ENCODE measurements at places on chromosomes 5 and 9.
A peak's percentile ranks its signal among the peaks of the same experiment; 100 is the strongest.

- DNase-seq = no peak
Observed at GRCh38 chr9:87556821-87557220, 59.2 kb downstream of the DAPK1 start.

GRCh38 chr9:71895117-71895516 lies 15.9 kb downstream of the ABHD17B start:
- no peak for DNase-seq

GRCh38 chr5:71767661-71768060 lies 48.6 kb downstream of the CARTPT start:
- no peak for DNase-seq

- peak; percentile 59 for DNase-seq
Observed at GRCh38 chr5:177498013-177498787, 796 bp upstream of the PDLIM7 start.

- DNase-seq = no peak
Observed at GRCh38 chr9:8362250-8362649, 562.7 kb upstream of the DMAC1 start.

GRCh38 chr9:93422977-93423616 lies 28.4 kb upstream of the FAM120A start:
- no peak for DNase-seq

- no peak for DNase-seq
Observed at GRCh38 chr5:99072846-99073245, 144.0 kb upstream of the CHD1 start.

GRCh38 chr5:172707285-172708182 lies 63.5 kb downstream of the DUSP1 start:
- DNase-seq = peak; percentile 80

DNA sequence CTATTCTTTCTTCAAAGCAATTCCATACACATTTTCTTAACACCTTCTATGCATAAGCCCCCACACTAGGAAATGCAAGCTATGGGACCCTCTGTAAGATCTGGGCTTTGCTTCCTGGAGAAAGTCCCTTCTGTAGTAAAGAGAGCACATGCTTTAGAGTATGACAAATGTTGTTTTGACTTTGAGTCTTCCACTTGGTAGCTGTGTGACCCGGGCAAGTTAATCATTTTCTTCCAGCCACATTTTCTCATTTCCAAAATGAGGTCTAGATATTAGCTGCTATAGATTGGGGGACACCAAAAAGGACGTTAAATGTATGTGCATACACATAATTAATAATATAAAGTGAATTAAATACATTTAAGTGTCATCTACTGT lies 334.0 kb downstream of the NFIB start:
- no peak for DNase-seq

GRCh38 chr5:75078027-75078426 lies 25.7 kb upstream of the GCNT4 start:
- no peak for DNase-seq

- no peak for DNase-seq
Observed at GRCh38 chr5:158487664-158488063, 612.1 kb downstream of the EBF1 start.

DNA sequence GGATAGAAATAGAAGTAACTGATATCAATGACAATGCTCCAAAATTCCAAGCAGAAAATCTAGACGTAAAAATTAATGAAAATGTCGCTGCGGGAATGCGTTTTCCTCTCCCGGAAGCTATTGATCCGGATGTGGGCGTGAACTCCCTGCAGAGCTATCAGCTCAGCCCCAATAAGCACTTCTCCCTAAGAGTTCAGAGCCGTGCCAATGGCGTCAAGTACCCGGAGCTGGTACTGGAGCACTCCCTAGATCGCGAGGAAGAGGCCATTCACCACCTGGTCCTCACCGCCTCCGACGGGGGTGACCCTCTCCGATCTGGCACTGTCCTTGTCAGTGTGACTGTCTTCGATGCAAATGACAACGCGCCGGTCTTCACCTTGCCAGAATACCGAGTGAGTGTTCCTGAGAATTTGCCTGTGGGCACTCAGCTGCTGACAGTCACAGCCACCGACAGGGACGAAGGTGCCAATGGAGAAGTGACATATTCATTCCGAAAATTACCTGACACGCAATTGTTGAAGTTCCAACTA lies 818 bp downstream of the PCDHGA10 start:
- no peak for DNase-seq

DNA sequence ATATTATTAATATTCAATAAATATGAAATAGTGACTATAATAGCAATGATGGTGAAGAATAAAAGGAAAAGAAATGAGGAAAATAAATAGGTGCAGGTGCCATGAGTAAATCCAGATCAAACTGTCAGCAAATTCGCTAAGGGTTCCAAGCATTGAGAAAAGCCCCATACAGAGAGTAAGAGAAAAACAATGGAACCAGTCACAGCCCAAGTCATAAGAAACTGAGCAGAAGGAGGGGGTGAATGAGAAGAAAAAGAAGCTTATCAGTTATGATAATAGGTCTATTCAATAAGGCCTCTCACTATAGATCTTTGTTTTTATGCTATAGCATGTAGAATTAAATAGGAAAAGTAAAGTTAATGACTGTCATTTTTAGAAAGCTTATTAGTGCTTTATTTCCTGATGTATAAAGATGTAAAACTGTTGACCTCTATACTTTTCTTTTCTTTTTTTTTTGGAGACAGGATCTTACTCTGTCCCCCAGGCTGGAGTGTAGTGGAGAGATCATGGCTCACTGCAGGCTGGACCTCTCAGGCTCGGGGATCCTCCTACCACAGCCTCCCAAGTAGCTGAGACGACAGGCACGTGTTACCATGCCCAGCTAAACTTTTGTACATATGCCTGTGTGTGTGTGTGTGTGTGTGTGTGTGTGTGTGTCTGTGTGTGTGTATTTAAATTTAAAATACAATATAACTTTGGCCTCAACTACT lies 72.4 kb downstream of the FYB1 start:
- DNase-seq = no peak

DNA sequence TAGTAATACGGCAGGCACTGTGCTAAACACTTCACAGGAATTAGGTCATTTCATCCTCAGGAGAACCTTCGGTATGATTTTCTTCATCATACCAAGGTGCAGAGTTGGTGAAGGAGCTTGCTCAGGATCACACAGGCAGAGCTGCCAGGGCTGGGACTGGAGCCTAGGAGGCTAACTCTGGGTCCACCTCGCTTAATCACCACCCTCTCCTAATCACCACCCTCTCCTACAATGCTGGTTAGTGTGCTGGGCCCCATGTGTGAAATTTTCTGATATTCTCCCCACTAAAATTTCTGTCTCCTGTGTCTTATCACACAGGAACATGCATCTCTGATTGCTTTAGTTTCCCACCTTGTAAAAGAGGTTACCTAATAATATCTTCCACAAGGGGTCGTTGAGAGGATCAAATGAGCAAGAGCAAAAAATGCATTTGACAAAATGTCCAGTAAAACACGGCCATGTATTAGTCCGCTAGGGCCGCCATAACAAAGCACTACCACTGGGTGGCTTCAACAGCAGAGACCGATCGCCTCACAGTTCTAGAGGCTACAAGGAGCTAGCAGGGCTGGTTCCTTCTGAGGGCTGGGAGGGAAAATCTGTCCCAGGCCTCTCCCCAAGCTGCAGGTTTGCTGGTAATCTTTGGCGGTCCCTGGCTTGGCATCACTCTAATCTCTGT lies 128.2 kb upstream of the NFIB start:
- no peak for DNase-seq

- DNase-seq = peak; percentile 92
Observed at GRCh38 chr5:448061-448765, 5.2 kb downstream of the EXOC3 start.

DNA sequence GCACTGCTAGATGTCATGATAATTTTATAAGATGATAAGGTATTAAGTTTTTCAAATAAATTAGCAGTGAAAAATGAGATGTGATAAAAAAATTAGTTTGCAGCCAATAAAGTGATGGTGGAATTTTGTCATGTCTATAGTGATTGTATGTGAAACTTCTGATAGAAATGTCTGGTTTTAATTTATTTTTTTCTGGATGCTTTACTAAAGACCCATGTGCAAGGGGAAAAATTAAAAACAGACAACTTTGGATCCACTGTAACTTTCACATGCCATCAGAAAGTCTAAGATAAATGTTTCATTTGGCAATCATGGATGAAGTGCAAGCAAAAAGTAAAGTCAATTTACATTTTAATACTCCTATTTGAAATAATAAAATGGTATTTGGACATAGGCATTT lies 4.4 kb upstream of the NDUFS4 start:
- DNase-seq = no peak

GRCh38 chr9:137198902-137199283 lies 1.6 kb downstream of the TPRN start:
- DNase-seq = no peak

GRCh38 chr9:126692041-126692758 lies 78.5 kb downstream of the LMX1B start:
- DNase-seq = peak; percentile 24

- DNase-seq = no peak
Observed at GRCh38 chr9:122572456-122572855, 10.7 kb downstream of the OR1L8 start.

- no peak for DNase-seq
Observed at GRCh38 chr9:68932458-68932857, 81.5 kb downstream of the PRKACG start.

GRCh38 chr5:99460701-99461100 lies 531.9 kb upstream of the CHD1 start:
- DNase-seq = no peak

GRCh38 chr5:106116682-106117081 lies 1554.1 kb downstream of the EFNA5 start:
- DNase-seq = no peak

- DNase-seq = no peak
Observed at GRCh38 chr5:76134646-76135045, 51.5 kb downstream of the SV2C start.

DNA sequence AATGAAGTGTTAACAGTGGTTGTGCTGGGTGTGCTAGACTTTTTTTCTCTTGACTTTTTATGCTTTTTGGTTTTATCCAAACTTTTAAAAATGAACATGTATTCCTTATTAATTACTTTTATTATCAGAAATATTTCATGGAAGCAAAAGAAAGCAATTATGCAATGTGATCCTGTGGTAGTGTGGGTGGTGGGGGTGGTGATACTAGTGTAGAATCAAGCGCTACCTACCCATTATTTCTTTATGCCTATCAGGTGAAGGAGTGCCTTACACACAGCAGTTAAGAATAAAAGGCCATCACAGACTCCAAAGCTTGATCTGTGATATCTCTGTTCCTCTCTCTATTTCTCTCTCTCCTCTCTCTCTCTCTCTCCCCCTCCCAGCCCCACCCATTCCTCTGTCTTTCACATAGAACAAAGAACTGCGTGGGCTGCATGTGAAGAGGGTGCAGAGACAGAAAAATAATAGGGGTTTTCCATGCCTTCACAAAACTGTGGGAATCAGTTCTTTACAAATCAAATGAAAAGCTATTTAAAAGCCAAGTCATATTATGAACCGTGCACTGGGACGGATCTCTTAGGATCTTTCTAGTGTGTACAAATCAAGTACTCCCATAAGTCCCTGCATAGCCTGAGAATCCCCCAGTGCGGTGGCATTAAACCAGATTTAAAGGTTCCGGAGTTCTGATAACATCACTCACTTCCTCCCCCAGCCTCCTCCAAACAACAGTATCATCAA lies 351.2 kb downstream of the RAB3C start:
- DNase-seq = no peak

All from aorta (tissue), 5 donors.